ENCODE measurements at places on chromosomes 5 and 9.

DNA sequence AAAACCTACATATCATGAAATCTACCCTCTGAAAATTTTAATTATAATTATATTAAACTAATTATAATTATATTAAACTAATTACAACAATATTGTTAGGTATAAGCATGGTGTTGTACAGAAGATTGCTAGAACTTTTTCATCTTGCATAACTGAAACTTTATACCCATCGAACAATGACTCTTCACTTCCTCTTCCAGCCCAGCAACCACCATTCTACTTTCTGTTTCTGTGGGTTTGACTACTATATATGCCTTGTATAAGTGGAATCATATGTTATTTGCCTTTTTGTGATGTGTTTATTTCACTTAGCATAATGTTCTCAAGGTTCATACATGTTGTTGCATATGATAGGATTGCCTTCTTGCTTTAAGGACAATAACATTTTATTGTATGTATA is 274.2 kb upstream of the CCNH start:
- no peak for DNase-seq

GRCh38 chr9:126705767-126706697 is 92.3 kb downstream of the LMX1B start:
- DNase-seq = peak; percentile 88

- no peak for DNase-seq
Observed at GRCh38 chr5:61280761-61281427, 51.2 kb upstream of the ZSWIM6 start.

GRCh38 chr5:1500411-1501091 is 23.2 kb downstream of the LPCAT1 start:
- DNase-seq = no peak
